SK-MEL-5 (cell line): ENCODE measurements at places on chromosomes 13 and 19. TPM values are rescaled to one million over a fixed set of nuclear protein-coding genes. Genes with fewer than 3 reads are reported as not detected.

GRCh38 chr19:18802354-18802753, 11.2 kb upstream of the COMP start:
- no peak for DNase-seq

- no peak for DNase-seq
These were observed at the start of gene ARHGAP35 for GRCh38 chr19:46860846-46861690. Gene ARHGAP35, plus strand, starts transcription at chr19:46860997. Its CDS starts 57,679 bp downstream, at chr19:46918676.

The SBK3 gene
- not detected in 2 replicates for total RNA-seq

- no peak for DNase-seq
These were observed 60.9 kb downstream of the LIG4 start for GRCh38 chr13:108154421-108154858.

The RASIP1 gene
- 0.71 and 1.2 TPM in 2 replicates for total RNA-seq
